ENCODE measurements at places on chromosomes 6 and 20. TPM values are rescaled to one million over a fixed set of nuclear protein-coding genes. Genes with fewer than 3 reads are reported as not detected.
A peak's percentile ranks its signal among the peaks of the same experiment; 100 is the strongest.

DNA sequence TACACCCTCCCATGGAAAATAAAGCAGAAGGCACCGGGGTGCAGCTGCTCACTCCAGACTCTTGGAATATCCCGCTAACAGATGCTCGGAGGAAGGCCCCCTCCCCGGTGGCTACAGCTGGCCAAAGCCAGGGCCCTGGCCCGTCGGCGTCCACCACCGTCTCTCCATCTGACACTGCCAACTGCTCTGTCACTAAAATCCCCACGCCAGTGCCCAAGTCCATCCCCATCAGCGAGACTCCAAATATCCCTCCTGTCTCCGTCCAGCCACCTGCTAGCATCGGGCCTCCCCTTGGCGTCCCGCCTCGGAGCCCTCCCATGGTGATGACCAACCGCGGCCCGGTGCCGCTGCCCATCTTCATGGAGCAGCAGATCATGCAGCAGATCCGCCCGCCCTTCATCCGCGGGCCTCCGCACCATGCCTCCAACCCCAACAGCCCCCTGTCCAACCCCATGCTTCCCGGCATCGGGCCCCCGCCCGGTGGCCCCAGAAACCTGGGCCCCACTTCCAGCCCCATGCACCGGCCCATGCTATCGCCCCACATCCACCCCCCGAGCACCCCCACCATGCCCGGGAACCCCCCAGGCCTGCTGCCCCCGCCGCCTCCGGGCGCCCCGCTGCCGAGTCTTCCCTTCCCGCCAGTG, 143.9 kb downstream of the SOBP start:
- H3K4me1 ChIP-seq: no peaks in the 10 kb centered on the region
- DNase-seq: peak; percentile 75
- H3K36me3 ChIP-seq: no peaks in the 10 kb centered on the region
- H3K4me3 ChIP-seq: no peak overlapping the region
- H3K27ac ChIP-seq: no peak overlapping the region

- H3K27ac ChIP-seq: no peak overlapping the region
- no peaks in the 10 kb centered on the region for H3K36me3 ChIP-seq
- no peak for DNase-seq
- no peaks in the 10 kb centered on the region for H3K4me1 ChIP-seq
- no peak overlapping the region for H3K4me3 ChIP-seq
Observed at GRCh38 chr6:155079985-155080452, 84.9 kb downstream of the TIAM2 start.

GRCh38 chr6:122622479-122622878, 12.3 kb downstream of the PKIB start:
- H3K27ac ChIP-seq: no peak overlapping the region
- no peak overlapping the region for H3K4me3 ChIP-seq
- H3K36me3 ChIP-seq: no peaks in the 10 kb centered on the region
- H3K27me3 ChIP-seq: no peaks in the 10 kb centered on the region

- no peak overlapping the region for H3K27ac ChIP-seq
- H3K4me1 ChIP-seq: no peaks in the 10 kb centered on the region
- no peak for DNase-seq
- H3K4me3 ChIP-seq: no peak overlapping the region
Observed at GRCh38 chr20:23145281-23145700, 59.2 kb upstream of the CD93 start.

GRCh38 chr6:143394389-143394788, 56.1 kb downstream of the ADAT2 start:
- no peaks in the 10 kb centered on the region for H3K27me3 ChIP-seq
- H3K4me3 ChIP-seq: no peak overlapping the region
- no peak overlapping the region for H3K27ac ChIP-seq
- H3K4me1 ChIP-seq: no peaks in the 10 kb centered on the region
- H3K36me3 ChIP-seq: no peaks in the 10 kb centered on the region
- no peak for DNase-seq

GRCh38 chr20:32727683-32728082, 15.6 kb downstream of the COMMD7 start:
- no peak for DNase-seq
- H3K4me3 ChIP-seq: no peak overlapping the region
- no peaks in the 10 kb centered on the region for H3K27me3 ChIP-seq
- peaks cover 16% of the 10 kb centered on the region for H3K36me3 ChIP-seq

DNA sequence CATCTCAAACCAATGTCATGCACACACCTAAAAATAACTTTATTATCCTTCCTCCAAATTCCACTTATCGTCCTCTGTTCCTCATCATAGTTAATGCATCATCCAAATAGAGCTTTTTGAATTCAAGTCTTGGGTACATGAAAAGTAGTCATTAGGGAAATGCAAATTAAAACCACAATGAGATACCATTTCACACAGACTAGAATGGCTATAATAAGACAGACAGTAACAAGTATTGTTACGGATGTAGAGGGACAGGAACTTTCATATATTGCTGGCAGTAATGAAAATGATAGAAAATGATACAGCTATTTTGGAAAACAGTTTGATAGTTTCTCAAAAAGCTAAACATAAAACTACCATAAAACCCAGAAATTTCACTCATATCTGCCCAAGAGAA, 59.1 kb downstream of the FHL5 start:
- no peak overlapping the region for H3K27ac ChIP-seq
- H3K27me3 ChIP-seq: no peaks in the 10 kb centered on the region
- DNase-seq: no peak
- H3K4me1 ChIP-seq: no peaks in the 10 kb centered on the region
- H3K4me3 ChIP-seq: no peak overlapping the region
- no peaks in the 10 kb centered on the region for H3K36me3 ChIP-seq

DNA sequence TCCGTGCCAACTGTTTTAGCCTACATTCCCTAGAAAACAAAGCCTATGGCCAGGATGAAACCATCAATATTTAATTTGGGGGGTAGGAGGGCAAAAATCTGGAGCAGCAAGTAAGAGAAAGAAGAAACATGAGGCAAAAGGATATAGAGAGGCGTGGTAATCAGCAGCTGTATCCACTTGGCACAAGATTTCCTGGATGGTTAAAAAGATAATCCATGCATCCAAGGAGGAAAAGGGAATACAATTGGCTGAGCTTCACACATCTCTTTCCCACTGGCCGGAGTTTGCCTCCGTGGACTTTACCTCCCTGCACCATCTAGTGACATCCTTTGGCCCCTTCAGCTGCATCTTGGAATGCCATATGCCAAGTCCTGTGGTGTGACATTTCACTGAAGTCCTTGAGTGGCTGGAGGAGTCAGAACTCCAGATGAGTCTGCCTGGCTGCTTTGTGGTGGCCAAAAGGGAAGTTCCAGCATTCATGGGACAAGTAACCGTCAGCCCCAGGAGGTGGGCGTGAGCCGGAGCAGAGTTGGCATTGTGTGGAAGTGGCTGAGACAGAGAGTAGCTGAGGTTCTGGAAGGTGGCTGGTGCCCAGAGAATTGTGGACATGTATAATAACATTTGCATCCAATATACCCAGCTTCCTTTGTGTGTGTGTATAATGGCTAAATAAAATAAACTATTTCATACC, 13.7 kb upstream of the TMX4 start:
- no peak overlapping the region for H3K27ac ChIP-seq
- no peaks in the 10 kb centered on the region for H3K36me3 ChIP-seq
- no peaks in the 10 kb centered on the region for H3K27me3 ChIP-seq
- no peak for DNase-seq

DNA sequence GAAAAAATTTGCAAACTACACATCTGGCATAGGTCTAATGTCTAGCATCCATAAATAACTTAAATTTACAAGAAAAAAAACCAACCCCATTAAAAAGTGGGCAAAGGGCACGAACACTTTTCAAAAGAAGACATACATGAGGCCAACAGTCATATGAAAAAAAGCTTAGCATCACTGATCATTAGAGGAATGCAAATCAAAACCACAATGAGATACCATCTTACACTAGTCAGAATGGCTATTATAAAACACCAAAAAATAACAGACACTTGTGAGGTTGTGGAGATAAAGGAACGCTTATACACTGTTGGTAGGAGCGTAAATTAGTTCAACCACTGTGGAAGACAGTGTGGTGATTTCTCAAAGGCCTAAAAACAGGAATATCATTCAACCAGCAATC, 33.7 kb upstream of the EPB41L2 start:
- no peak for DNase-seq
- no peaks in the 10 kb centered on the region for H3K36me3 ChIP-seq
- no peak overlapping the region for H3K27ac ChIP-seq

DNA sequence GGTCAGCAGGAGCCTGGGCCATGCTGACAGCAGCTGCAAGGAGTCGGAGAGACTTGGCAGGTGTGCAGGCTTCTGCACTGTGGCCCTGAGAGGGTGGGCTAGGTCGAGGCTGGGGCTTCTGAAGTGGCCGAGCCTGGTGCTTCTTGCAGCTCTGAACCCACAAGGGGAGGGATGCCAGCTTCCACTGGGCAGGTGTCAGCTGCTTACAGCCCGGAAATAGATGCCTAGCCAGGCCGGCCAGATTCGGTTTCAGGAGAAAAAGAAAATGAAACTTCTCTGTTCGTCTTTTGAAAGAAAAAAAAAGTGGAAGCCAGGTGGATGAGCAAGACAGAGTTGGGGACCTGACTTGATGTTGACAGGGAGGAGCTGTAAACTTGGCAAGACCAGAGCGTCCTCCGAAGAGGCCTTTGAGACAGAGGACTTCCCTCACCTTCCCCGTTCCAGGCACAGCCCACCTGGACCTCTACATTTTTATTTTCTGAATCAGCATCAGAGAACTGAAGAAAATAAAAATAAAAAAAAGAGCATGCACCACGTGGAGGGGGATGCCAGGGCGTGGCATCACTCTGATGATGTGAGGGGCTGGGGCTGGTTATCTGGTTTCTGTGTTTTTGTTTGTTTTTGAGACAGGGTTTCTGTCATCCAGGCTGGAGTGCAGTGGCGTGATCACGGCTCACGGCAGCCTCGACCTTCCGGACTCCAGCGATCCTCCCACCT, at the start of gene ZBP1:
Gene ZBP1 (minus strand): TSS at position 153 of the 717 bp plus-strand sequence. CDS start 131 bp downstream, at position 22.
- no peak for DNase-seq
- H3K4me3 ChIP-seq: no peak within 1 kb of the TSS
- H3K27ac ChIP-seq: no peak within 1 kb of the TSS
- H3K27me3 ChIP-seq: no peaks in the 10 kb centered on the region

GRCh38 chr20:48015141-48015910, 230.0 kb upstream of the SULF2 start:
- no peak overlapping the region for H3K27ac ChIP-seq
- H3K36me3 ChIP-seq: no peaks in the 10 kb centered on the region
- H3K27me3 ChIP-seq: no peaks in the 10 kb centered on the region
- DNase-seq: no peak
- no peak overlapping the region for H3K4me3 ChIP-seq

DNA sequence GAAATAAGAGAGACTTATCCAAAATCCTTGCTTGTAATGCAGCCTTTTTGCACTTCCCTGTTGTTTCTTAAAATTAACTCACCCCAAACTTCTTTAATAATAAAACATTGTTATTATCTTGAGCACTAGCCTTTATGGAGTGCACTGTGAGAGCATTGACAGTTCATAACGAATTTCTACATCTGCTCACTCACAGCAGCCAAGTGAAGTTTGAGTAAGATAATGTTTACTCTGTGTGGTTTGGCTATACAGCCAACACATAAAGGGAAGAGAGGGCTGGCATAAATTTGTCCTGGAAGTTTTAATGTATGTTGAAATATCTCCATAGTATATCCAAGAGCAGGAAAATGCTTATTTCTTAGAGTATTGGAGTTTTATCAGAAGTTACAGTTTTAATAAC, 227.9 kb downstream of the FRK start:
- no peak overlapping the region for H3K27ac ChIP-seq
- H3K27me3 ChIP-seq: no peaks in the 10 kb centered on the region
- H3K4me1 ChIP-seq: no peaks in the 10 kb centered on the region
- no peaks in the 10 kb centered on the region for H3K36me3 ChIP-seq
- no peak for DNase-seq

DNA sequence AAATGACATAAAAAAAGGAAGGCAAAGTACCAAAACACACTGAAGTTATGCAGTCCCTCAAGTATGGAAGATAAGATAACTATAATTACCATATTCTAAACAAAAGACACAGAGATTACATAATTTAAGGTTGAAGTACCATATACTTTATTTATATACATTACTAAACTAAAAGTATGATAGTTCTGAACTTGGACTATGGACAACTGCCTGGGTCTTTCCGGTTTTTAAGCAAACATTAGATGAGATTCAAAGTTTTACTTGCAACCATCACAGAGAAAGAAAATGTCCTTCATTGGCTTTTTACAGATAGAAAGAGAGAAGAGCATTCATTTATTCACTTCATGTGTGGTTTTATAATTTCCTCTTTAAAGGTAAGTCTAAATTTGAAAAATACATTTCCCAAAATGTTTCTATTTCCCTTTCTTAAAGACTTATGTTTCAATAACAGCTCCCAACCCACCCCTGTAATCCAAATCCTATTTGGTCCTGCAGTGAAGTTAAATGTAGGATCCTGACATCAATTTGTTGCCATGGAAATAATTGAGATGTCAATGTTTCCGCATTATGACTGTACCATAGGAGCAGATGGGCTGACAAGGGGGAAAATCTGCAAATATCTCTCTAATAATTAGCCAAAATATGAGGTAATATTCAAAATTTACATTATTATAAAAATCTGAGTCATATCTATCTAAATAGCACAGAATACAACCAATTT, 63.7 kb downstream of the PTPRK start:
- H3K4me3 ChIP-seq: no peak overlapping the region
- no peak overlapping the region for H3K27ac ChIP-seq
- no peak for DNase-seq
- H3K36me3 ChIP-seq: no peaks in the 10 kb centered on the region
- peaks cover 15% of the 10 kb centered on the region for H3K4me1 ChIP-seq

DNA sequence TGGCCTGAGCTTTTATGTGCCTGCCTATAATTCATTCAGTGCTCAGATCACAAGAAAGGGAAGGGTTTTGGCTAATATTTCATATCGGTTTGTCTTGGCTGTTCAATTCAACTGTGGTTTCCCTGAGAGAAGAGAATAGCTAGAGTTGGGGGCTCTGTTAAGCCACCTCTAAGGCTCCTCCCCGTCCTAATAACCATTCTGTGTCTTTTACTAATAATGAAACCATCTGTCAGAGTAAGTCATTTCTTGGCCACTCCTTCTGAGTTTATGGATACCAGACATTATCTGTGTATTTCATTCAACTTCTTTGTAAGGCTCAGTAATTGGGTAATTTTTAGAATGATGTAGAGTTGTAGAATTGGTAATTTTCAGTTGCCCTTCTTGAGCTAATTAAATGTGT, 5.2 kb downstream of the STX11 start:
- no peak for DNase-seq
- no peak overlapping the region for H3K4me3 ChIP-seq

The FAM162B gene
- polyA plus RNA-seq: 0.95 TPM

The HLA-DQA2 gene
- polyA plus RNA-seq: not detected

The CDSN gene
- polyA plus RNA-seq: 0.05 TPM

The EGFL8 gene
- polyA plus RNA-seq: 46.8 TPM

Data from pancreas (tissue), 10 donors.